ENCODE measurements at places on chromosomes 3 and 15. TPM values are rescaled to one million over a fixed set of nuclear protein-coding genes. Genes with fewer than 3 reads are reported as not detected.
A peak's percentile ranks its signal among the peaks of the same experiment; 100 is the strongest.

- no peak for DNase-seq
These were observed 17.7 kb downstream of the SH2D7 start for GRCh38 chr15:78110096-78110495.

DNA sequence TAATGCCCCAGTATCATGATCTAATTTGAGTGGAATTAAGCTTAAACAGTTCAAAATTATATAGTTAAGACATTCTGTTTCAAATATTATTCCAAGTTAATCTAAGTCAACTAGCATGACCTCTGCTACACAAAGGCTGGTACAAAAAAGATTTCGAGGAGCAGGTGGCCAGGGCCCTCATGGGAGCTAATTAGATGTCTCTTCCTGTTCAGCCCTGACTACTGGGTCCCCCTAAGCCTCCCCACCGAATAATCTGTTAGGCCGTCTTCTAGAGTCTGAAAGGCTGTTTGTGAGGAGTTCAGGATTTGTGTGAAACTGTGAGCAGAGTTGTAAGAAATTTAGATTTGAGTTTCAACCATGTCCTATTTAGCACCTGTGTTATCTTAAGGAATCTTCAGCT lies 75.4 kb downstream of the PPM1L start:
- no peak for DNase-seq

Gene FOXB1
- not detected for total RNA-seq

- no peak for DNase-seq
These were observed 320.6 kb upstream of the TBL1XR1 start for GRCh38 chr3:177517906-177518305.

DNA sequence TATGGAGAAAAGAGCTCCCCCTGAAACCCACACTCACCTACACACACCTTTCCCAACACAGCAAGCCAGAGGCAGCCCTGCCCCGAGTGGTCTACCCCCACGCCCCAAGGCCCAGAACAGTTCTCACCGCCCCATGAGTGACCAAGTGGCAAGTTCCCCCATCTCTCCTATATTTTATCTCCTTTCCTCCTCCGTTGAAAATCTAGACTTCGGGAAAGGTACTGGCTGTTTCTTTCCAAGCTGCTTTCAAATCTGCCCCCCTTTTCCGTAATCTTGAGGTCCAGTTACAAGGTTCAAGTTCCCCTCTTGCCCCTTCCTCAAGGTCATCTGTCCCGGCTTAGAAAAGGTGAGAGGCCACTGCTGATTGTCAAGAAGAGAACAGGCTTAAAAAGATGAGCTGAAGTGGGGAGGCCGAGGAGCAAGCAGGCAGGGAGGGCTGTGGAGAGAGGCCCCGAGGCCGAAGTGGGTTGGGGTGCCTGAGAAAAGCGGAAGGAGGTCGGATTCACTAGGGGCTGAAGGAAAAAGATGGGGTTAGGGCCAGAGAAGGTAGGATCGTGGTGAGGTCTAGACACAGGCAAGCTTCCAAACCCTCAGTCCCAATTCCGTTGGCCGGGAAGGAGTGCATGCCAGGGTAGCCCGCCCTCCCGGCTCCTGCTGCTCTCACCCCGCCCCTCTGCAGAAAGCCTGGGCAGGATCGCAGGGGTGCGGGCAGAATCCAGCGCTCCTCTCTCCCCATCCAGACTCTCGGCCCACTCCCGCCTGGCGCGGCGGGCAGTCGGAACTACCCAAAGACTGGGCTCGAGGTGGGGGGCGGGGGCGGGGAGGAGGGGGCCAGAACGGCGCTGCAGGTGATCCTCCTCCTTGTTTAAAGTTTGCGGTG lies 1.7 kb downstream of the SEMA5B start:
- DNase-seq, result no peak

- DNase-seq, result no peak
These were observed 92.7 kb downstream of the UACA start for GRCh38 chr15:70670680-70671079.

DNA sequence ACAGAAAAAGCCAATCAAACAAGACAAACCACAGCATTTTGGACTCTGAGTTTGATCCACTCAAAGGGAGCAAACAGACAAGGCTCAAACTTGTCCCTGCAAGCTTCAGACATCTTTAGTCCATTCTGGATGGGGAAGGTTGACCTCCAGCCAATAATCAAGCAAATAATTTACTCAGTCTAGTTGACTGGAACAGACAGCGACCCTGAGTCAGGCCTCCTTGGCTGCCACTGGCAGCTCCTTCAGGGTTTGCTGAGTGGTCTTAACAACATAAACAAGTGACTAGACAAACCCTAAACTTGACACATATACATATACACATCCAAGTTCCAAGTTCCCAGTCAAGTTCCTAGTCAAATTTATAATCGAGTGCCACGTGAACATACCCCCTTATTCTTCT lies 313.9 kb downstream of the POLQ start:
- DNase-seq, result no peak

DNA sequence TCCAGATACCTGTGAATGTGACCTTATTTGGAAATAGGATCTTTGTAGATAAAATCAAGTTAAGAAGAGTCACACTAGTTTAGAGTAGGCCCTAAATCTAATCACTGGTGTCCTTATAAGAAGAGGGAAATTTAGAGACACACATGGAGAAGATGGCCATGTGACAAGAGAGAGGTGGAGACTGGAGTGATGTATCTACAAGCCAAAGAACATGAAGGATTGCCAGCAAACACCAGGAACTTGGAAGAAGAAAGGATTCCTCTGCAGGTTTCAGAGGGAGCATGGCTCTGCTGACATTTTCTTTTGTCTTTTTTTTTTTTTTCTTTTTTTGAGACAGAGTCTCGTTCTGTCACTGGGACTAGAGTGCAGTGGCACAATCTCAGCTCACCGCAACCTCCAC lies 20.8 kb downstream of the ARHGEF3 start:
- DNase-seq, result no peak

GRCh38 chr3:195811756-195812155 lies at the start of gene MUC4:
TSS of gene MUC4 (minus strand) at chr3:195811929. CDS start at chr3:195811817, 112 bp downstream.
- DNase-seq, result no peak

Gene CPN2
- not detected for total RNA-seq

DNA sequence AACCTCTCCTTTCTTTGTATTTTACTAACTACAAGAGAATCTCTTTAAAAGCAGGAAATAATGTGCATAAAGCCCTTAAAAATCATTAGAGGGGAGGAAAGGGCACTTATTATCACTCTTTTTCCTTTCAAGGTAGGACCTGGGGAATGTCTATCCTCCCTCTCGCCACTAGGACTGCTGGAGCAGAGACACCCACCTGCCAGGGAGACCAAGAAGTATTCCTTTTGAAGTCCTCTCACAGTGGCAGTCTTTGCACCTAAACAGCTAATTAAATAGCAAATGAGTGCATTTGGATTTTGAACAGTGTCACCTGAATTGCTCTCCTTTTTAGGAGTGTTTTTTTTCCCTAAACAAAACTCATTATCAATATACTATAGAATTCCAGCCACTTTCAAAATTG lies 874.1 kb downstream of the ZPLD1 start:
- DNase-seq, result no peak

DNA sequence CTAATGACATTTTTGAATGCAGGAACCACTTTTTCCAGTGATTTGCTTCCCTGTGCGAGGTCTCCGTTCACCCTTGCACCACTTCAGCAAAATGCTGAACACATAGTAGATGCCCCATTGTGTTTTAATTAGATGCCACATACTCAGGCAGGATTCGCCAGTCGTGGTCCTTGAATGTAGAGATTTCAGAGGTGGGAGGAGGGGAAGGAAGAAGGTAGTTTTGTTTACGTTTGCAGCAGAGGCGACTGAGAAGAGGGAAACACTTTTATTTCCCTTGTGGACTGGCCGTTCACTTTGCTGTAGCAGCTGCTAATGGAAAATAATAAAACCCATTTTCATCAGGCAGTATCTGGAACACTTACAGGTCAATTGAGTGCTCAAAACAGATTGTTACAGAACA lies 262.8 kb upstream of the TBL1XR1 start:
- no peak for DNase-seq

DNA sequence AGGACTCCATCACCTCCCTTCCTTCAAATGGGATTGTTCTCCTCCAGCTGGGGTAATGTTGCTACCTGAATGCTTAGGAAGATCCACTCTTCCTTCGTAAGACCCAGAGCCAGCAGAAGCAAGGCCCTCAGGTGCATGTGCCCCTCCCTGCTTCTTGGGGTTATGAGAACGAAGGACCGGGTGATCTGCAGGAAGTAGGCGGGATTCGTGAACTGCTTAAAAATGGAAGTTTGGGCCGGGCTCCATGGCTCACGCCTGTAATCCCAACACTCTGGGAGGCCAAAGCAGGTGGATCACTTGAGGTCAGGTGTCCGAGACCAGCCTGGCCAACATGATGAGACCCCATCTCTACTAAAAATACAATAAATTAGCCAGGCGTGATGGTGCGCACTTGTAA lies 8.0 kb downstream of the TLR9 start:
- no peak for DNase-seq

DNA sequence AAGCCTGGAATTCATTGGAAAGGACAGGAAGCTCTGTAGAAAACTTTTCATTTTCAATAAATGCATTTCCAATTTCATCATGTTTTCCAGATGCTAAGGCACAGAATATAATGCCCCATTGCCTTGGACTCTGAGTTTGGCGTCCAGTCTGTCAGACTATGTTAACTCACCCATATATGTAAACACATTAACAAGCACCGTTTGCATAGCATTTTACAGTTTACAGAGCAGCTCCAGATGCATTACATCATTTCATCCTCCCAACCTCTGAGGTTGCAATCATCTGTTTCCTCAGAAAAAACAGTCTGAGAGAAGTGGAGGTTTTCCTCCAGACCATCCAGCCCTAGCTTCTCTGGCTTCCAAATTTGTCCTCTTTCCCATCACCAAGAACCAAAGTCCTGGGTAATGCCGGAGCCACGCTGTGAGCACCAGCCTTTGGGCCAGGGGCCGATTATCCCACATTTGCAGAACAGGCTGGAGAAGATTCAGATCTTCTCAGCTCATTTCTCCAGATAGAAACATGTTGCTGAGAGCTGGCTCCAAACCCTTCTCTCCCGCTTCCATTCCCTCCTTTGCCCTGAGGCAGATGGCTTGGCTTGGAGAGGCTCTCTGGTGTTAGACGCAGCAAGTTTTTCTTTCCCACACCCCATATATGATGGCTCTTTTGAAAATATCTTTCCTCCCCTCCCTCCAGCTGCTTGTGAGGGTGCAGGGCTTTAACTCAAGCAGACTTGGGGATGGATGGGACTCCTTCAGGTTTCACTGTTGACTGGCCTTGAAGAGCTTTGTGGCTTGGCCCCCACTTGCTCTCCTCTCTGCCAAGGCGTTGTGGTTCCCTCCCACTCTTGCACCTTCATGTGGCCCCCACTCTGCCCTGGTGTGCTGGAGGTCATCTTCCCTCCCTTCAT lies 26.0 kb downstream of the CYP19A1 start:
- DNase-seq, result no peak

Gene REC114
- not detected for total RNA-seq

- no peak for DNase-seq
These were observed 676.0 kb downstream of the EPHA3 start for GRCh38 chr3:89783341-89783927.

DNA sequence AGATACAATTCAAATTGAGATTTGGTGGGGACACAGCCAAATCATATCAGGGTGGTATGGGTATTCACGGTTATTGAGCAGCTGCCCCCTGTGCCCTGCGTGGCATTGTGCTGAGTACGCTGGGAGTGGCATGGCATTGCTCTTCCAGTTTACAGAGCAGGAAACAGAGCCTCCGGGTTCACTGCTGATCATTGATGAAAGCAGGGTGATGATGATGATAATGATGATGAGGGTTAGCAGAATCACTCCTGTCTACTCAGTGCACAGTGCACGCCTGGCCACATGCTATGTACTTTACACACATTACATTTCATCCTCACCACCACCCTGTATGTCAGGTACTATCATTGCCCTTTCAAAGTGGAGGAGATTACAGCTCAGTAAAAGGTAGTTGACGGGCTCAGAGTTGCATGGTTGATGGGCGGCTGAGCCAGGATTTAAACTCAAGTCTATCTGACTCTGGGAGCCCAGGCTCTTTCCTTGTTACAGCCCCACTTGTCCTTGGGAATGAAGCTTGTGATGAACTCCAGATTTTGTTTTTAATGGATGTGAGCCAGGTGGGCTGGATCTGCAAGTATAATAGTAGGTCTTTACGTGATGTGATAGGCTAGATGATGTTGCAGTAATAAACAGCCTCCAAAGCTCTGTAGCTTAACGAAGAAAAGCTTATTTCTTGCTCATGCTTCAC lies 87.6 kb upstream of the MYZAP start:
- peak; percentile 61 for DNase-seq

Gene SEMA3F
- total RNA-seq, result 13.1 TPM

- no peak for DNase-seq
These were observed 4.8 kb downstream of the TKT start for GRCh38 chr3:53250881-53251605.

DNA sequence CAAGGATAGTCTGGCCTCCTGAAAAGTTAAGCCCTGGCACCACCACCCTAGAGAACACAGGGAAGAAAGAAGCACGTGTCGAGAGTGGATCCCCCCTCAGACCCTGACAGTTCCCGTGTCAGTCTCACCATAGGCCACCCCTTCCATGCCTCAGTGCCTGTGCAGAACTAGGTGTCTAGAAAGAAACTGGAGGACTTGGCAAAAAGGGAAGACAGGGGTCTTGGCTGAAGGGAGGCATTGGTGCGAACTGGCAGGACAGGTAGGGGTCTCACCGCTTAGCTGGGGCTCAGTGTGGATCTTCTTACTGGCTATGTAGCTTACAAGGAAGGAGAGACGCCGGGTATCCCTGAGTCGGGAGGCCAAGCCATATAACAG lies 518 bp downstream of the QARS1 start:
- no peak for DNase-seq

DNA sequence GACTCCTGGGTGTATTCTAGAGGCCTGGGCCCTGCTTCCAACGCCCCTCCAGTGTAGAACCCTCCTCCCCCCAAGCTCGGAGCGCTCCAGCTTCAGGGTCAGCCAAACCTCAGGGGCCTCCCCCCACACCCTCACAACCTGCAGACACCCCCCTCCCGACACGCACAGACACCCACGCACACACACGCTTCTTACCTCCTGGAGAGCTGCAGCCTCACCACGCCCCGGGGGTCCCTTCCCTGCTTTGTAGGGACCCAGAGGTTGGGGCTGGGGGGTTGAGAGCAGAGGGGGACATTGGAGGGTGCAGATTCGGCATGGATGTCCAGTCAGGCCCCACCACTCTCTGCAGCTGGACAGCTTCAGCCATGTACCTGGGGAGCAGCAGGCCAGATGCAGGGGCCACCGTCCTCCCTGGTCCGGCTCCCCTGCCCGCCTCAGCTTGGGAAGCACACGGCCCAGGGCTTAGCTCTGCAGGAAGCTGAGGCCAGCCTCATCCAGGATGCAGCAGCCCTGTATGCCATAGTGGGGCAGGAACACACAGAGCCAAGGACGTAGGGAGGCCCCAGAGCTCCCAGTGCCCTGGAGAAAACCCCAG lies 13.0 kb downstream of the ZDHHC19 start:
- DNase-seq, result no peak

DNA sequence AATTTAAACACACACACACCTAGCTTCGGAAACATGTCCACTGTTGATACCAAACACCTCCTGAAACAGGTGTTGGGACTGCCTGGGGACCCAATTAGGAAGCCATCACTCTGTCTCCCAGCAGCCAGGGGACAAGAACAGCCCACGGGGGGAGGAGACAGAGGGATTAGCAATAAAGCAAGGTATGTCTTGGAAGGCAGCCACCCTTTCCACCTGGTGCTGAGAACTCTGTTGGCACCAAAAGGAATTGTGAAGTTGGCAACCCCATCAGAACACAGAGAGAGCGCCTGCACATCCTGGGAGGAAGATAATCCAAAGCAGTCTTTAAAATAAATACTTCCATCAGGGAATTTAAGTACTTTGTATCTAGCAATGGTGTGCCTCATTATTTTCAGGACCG lies 111.0 kb downstream of the ADAMTS17 start:
- DNase-seq, result no peak

Gene LMLN
- 5.9 TPM for total RNA-seq

Measured in uterus (tissue), 4 donors.